Activated naive CD8-positive, alpha-beta T cell treated with anti-CD3 and anti-CD28 coated beads for 36 hours (primary cell): ENCODE measurements at places on chromosomes 11 and 22.
A peak's percentile ranks its signal among the peaks of the same experiment; 100 is the strongest.

GRCh38 chr22:31199187-31199586, 12.9 kb upstream of the LIMK2 start:
- no peak for DNase-seq

- no peak for DNase-seq
Observed at GRCh38 chr11:41784513-41785335, 325.3 kb upstream of the LRRC4C start.

DNA sequence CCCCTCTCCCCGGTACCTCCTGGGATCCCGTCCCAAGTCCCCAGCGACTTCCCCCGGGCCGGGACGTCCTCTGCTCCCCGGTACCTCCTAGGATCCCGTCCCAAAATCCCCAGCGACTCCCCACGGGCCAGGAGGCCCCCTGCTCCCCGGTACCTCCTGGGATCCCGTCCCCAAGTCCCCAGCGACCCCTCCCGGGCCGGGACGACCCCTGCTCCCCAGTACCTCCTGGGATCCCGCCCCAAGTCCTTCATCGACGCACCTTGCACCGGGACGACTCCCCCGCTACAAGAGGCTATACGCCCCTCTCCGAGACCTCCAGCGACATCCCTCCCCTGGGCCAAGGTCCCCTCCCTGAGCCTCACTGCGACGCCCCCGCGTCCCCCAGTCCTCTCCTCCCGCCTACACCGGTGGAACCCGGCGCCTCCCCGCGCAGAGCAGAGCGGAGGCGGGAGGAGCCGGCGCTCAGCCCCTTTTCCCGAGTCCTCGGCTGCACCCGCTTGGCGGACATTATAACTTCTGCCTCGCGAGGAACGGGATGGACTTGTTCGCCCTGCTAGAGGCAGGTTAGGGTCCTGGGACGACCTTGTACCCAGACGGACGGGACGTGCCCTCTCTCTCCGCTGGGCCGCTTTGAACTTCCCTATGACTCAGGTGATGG, 912 bp downstream of the KREMEN1 start:
- peak; percentile 14 for DNase-seq

GRCh38 chr11:131807876-131808275, 437.5 kb downstream of the NTM start:
- DNase-seq = no peak

GRCh38 chr11:117833401-117833891, 8.9 kb upstream of the FXYD2 start:
- no peak for DNase-seq

DNA sequence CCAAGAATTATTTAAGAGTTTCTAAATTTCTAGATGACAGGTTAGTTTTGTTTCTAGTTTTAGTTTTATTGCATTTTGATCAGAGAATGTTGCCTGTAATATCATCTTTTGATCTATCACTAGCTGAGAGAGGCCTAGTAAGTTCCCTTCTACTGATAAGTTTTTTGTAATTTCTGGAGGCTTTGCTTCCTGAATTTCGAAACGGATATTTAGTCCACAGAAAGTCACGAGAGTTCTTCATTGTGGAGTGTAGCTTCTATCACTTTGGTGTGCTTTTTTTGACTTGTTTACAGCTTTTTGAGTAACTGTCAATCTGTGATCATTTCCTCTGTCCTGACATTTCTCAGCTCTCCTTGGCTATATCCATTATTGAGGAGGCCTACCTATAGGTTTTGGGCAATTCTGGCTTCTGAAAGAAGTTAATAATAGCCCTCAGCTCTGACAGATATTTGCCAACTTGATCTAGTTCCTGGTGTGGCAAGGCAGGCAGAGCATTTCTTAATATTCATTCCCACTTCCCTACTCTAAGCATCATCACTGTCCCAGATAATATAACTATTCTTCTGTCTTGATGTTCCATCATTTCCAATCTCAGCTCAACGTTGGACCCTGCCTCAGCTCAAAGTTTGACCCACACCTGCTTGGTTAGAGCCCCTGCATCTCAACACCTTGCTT, 171.3 kb downstream of the BLID start:
- no peak for DNase-seq

DNA sequence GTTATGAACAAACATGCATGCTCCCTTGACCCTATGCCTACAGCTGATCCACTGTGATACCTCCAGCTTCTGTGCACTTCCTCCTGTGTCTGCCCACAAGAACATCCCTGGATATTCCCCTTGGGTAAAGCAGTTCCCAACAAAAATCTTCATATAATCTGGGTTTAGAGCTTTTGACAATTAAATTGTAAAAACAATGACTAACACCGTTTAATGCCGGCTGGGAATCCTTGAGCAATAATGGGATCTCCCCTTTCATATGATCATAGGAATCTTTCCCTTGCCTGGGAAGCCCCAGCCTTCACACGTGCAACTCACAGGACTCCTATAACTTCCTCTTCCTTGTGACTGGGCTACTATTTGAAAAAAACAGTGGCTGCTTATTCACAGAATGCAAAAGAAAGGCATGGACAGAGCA, 6.3 kb upstream of the ZC3H12C start:
- DNase-seq = no peak

DNA sequence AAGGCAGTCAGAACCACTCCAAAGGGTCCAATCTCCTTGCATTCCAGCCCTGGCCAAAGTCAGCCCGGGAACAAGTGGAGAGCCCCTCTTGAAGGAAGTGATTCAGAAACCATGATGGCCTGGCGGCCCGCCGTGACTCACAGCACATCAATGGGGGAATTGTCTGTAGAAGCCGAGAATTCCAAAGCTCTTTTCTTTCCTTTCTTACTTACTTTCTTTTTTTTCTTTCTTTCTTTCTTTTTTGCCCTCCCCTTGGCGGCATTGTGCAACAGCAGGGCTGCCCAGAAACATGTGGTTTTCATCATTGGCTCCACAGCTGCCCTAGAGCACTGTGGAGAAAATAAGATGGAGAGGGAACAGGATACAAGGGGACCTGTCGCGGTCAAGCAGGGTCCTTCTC, 140.2 kb upstream of the TIMP3 start:
- no peak for DNase-seq

- no peak for DNase-seq
Observed at GRCh38 chr11:115616971-115617370, 112.8 kb upstream of the CADM1 start.

DNA sequence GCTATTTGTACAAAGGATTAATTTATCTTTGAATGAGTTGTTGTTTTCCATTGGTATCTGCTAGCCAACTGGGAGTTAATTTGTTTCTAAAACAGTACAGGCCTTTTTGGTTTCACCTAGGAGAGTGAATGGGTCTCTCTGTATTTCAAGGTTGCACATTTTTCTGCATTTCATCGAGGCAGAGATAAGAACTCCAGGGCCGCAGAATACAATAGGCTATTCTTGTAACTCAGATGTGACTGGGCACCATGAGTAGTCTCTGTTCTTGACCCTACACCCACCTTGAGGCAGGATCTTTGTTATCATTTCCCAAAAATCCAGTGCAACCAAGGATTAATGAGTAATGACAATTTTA, 51.7 kb upstream of the OR9Q1 start:
- no peak for DNase-seq

GRCh38 chr22:25564979-25565677, 653 bp downstream of the GRK3 start:
- DNase-seq = peak; percentile 47

GRCh38 chr22:17085277-17086181, 729 bp downstream of the IL17RA start:
- peak; percentile 31 for DNase-seq

DNA sequence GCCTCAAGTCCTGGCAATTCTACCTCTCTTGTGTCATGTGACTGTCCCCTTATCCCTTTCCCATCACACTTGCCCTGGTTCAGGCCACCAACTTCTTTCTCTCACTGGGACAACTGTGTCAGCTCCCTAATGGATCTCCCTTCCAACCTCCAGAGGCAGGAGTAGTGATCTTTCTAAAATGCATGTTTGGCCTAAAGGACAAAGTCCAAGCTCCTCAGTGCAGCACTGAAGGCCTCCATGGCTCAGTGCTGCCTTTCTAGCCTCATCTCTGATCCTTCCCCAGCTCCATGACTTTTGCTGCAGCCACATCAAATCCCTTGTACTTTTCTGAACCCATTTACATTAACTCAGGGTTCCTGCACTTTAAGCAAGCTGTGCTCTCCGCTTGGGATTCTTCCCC, 80.8 kb downstream of the CSNK2A3 start:
- no peak for DNase-seq

- DNase-seq = no peak
Observed at GRCh38 chr11:73244589-73245240, 26.6 kb downstream of the P2RY2 start.

DNA sequence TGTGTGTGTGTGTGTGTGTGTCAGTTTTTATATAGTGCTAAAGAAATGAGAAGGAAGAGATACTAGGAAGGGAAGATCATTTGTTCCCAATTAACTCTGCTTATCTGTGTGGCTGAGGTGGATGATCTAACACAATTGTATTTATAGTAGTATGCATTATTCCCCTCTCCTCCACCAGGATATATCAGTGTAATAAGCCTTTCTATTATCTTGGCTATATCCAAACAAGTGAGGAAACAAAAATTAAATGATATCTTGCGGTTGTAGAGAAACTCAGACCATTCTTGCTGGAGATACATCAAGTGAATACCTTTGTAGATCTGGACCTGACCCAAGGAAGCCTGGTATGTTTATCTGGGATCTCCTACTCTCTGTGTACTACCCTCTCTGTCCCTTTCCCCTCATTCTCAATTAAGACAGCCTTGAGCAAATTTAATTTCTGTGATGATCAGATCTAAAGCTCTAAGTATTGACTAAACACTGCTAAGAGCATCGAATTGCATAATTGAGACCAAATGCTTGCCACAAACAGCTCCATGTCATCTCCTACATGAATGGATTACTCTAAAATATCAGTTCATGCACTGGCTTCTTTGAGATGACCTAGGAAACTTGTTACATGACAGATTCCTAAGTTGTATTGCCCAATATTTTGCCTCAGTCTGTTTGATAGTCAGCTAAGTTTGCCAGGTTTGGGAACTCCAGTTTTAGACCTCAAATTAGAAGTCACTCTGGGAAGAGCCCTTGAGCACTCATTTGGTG, 185.3 kb upstream of the CTSC start:
- no peak for DNase-seq

- no peak for DNase-seq
Observed at GRCh38 chr11:93524858-93525257, 18.3 kb downstream of the SMCO4 start.

GRCh38 chr11:32148895-32149294, 58.0 kb downstream of the RCN1 start:
- DNase-seq = no peak

DNA sequence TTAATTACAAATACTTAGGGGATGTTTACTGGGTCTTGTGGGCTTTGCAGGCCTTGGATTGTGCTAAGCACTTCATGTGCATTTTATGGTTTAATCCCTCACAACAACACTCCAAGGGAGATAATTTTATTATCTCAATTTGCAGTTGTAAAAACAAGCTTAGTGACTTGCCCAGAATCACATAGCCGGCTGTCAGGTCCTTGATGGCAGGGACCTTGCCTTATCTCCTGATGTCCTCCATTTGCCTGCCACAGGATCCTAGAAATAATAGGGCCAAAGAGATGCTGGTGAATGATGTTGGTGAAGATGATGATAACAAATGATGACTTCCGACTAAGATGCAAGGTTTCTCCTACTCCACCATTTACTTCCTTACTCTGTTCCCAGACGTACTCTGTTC, 385.4 kb downstream of the TMEM135 start:
- DNase-seq = no peak

- peak; percentile 94 for DNase-seq
Observed at GRCh38 chr11:102452461-102453301, at the start of gene TMEM123. Gene TMEM123 (minus strand): TSS chr11:102452765. CDS start chr11:102452623, 142 bp downstream.

DNA sequence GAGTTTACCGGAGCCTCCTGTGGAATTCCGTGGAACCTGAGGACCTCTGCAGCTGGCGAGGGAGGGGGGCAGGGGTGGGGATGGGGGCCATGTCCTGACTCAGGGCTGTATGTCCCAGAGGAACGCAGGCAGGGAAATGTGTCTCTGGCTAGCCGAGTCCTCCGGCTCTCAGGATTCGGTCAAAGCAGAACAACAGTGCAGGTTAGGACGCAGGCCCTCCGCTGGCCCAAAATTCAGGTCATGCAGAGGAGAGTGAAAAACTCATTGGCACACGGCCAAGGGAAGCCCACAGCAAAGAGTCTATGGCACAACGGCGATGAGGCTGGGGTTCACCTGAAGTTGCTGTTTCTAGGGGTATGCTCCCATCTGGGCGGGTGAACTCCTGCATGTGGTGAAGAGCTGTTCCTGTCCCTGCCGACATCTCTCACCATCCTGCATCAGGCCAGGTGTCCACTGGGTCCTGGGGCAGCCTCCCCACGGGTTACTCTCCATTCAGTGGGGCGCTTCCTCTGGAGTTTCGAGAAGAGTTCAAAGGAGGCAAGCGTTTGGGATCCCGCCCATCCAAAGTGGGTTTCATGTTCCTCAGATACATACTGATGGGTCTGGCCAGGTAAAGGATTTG, 1055.3 kb downstream of the BRD1 start:
- no peak for DNase-seq

DNA sequence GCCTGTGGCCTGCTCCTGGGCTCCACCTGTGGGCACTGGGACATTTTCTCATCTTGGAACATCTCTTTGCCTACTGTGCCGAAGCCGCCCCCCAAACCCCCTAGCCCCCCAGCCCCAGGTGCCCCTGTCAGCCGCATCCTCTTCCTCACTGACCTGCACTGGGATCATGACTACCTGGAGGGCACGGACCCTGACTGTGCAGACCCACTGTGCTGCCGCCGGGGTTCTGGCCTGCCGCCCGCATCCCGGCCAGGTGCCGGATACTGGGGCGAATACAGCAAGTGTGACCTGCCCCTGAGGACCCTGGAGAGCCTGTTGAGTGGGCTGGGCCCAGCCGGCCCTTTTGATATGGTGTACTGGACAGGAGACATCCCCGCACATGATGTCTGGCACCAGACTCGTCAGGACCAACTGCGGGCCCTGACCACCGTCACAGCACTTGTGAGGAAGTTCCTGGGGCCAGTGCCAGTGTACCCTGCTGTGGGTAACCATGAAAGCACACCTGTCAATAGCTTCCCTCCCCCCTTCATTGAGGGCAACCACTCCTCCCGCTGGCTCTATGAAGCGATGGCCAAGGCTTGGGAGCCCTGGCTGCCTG, 1.4 kb downstream of the SMPD1 start:
- DNase-seq = no peak

GRCh38 chr11:126863294-126863997, 137.1 kb downstream of the KIRREL3 start:
- DNase-seq = no peak

DNA sequence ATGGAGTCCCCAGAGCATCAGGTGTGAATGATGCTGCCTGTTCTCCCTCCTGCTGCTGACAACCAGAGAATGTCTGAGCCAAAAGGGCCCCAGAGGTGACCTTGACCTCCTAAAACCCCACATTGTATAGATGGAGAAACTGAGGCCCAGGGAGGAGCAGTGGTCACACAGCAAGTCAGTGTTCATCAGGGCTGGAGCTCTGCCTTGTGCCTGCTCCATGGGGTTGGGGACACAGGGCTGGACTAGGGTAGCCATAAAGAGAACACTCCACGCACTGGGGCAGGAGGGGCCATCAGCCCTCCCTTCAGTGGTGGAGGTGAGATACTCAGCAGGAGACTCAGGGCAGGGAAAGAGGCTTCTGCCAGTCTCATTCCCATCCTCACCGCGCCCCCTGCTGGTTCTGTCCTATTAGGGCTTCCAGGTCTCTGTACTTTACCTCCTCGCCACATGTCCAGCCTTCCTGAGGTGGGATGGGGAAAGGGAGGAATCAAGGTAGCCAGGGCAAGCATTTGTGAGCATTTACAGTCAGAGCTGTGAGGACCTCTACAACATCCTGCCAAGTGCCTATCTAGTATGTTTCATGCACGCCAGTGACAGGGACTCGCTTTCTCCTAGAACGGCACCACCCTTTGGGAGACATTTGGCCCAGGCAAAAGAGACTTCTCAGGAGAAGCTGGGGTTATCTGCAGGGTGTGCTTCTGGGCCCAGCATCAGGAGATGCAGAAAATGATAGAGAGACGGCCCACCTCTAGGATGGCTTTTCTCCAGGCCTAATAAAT, 43.2 kb downstream of the NEU3 start:
- DNase-seq = peak; percentile 47
